ENCODE measurements at places on chromosomes 5 and 9.

- DNase-seq, result no peak
Measured at GRCh38 chr5:90843443-90843842, 284.8 kb downstream of the ADGRV1 start.

GRCh38 chr5:14216902-14217301 lies 73.8 kb downstream of the TRIO start:
- no peak for DNase-seq

DNA sequence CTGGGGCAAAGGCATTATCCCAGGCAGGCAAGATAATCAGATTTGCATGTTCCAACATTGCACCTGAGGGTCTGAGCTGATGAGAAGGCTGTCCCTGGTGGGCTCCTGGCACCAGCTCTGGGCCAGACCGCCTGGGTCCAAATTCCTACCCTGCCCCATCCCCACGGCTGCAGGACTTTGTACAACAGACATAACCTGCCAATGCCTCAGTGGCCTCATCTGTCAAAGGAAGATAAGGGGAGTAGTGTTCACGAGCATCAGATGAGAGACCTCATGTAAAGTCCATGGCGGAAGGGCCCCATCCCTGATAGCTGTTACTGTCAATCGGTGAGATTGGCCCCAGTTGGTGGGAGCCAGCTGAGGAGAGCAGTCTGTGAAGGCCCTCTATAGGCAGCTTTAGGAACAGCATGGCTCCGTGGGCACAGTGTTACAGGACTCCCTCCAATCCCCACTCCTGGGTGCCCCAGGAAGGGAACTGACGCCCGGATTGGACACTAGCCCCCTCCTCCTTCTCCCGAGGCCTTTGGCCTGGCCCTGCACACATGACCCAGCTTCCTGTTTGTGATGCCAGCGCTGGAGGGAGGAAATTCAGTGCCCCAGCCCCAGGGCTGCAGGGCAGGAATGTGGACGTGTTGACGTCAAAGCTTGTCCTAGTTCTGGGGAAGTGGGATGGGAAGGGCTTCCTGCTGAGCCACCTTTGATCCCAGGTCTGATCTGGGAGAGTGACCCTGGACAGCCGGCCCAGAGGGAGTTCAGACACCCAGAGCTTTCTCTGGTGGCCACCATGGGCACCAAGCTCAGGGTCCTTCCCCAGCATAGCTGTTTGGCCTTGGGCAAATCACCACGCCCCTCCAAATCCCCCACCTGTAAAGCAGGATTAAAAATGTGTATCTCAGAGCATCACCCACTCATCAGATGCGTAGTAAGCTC lies 56.2 kb downstream of the DUSP1 start:
- DNase-seq, result no peak

DNA sequence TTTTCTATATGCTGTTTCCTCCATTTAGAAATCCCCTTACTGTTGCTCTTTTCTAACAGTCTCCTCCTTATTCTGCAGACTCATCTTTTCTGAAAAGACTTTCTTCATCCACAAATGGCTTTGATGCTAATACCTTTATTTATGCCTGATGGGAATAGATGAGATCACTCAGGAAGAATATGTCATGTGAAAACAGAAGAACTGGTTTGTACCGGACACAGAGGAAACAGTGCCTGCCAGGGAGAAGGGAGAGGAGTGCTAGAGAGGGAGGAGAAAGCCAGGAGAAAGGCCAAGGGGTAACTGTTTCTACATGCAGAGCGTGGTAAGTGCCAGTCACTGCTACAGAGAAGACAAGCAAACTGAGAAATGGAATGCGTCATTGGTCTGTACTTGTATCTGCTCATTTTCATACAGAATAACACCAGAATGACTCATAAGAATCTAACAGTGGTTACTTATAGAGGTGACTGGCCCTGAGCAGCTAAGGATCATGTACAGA lies 45.9 kb upstream of the PJA2 start:
- DNase-seq, result no peak

DNA sequence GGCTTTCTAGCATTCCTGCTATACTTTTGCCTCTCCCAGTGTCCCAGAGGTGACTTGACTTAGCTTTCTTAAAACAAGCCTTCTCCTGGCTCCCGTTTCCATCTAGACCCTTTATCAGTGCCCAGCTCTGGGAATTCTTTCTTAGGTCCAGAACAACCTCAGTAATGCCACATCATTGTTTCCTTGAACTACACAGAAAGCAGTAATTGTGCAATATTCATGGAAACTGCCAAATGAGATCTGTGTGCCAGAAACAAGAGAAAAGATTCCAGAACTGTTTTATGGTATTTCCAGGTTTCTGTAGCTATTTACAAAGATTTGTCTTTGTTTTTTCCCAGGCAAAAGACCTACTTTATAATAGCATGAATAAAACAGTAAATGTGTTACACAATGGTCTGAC lies 391.3 kb downstream of the SLCO4C1 start:
- DNase-seq, result no peak

DNA sequence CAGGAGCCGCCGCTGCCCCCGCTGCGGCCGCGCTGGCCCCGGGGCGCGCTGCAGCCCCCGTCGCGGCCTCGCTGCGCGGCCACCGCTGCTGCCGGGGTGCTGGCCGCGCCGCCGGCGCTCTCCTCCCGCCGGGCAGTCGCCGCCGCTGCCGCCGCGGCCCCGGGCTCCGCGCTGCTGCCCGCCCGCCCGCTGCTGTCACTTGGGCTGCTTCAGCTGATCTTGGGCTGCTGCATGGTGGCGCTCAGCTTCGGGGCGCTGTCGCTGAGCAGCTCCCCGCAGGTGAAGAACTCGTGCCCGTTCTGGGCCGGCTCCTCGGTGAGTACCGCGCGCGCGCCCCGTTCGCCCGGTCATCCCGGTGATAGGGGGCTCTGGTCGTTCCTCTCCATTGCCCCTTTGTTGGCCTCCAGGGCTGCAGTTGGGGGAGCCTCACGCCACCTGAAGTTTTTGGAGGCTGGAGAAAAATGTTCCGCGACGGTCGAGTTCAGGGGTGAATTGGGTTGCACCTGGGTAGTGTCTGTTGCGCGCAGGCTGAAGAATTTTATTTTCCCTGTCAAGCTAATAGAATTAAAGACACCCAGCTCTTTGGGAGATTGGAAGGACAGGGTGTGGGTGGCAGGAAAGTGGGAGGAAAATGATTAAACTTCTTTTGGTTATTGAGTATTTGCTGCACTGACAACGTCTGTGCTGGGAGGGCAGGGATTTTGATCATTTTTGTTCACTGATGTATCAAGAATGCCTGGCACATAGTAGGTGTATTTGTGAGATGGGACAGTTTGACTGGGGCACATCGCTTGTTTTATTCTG lies 596 bp downstream of the ENTREP1 start:
- DNase-seq, result no peak

- peak; percentile 30 for DNase-seq
Measured at GRCh38 chr5:154757814-154758406, 2.7 kb downstream of the LARP1 start.

GRCh38 chr9:134539586-134540194 lies 101.9 kb upstream of the COL5A1 start:
- DNase-seq, result no peak

Data from NCI-H2107 (cell line).